ENCODE measurements at places on chromosomes 4 and X.
A peak's percentile ranks its signal among the peaks of the same experiment; 100 is the strongest.

- no peak for DNase-seq
Measured at GRCh38 chr4:123364906-123365305, 31.7 kb upstream of the SPRY1 start.

GRCh38 chrX:30798810-30799209 is 90.2 kb downstream of the TAB3 start:
- no peak for DNase-seq

GRCh38 chrX:5916945-5917344 is 311.7 kb downstream of the NLGN4X start:
- no peak for DNase-seq

- DNase-seq: no peak
Measured at GRCh38 chr4:55609393-55609866, 17.4 kb upstream of the PDCL2 start.

DNA sequence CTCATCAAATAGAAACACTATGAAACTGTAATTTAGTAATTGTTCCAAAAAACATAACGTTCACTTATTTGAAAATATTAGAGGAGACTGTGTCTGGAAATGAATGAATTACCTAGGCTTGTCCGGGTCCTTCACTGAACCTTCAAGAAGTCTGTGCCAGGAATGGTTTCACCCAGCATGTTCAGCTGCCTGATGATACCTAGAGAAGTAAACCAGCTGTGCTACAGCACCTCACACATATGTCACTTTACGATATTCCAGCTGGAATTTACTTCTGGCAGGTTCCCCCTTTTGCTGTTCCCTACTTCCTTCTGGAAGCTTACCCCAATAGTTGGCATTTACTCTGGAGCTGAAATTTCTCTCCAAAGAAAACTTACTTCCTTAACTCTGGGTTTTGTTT is 906.5 kb downstream of the FAT4 start:
- no peak for DNase-seq

GRCh38 chrX:23504540-23504884 is 162.8 kb upstream of the PRDX4 start:
- no peak for DNase-seq

GRCh38 chr4:48664938-48665337 is 115.1 kb downstream of the FRYL start:
- no peak for DNase-seq

DNA sequence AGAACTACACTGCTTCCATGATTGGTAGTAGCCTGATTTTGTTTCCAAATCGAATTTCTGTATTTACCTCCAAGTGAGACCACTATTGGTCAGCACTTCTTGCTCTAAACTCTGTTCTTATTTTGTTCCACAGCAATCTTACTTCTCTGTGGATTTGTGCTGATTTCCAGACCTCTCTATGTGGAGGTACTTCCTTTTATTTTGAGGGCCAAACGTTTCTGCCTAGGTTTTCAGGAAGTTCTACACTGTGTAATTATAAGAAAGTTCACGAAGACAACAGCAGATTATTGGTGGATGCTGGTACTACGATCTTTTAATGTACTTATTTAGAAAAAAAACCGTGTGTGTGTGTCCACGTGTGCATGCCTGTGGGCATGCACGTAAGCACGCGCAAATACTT is 46.7 kb downstream of the DTHD1 start:
- DNase-seq: no peak

GRCh38 chrX:37672563-37672962 is 13.0 kb upstream of the XK start:
- no peak for DNase-seq

DNA sequence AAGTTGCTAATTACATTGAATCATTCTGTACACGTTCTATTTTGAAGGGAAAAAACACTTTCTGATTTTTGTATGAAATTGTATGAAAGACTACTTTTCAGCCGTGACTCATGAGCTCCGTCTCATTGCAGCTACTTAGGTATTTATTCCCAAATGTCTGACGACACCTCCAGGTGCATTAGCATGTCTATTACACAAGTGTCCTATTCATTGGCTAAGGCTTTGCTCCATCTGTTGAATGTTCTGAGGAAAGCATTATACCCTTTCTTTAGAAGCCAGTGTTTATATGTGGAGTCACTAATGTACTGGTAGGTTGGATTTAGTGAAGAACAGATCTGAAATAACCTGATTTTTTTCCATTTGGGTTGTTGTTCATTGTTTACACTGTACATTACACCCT is 51.8 kb downstream of the MAP7D3 start:
- no peak for DNase-seq

- no peak for DNase-seq
Measured at GRCh38 chr4:135238940-135239339, 1037.4 kb upstream of the PABPC4L start.

- DNase-seq: no peak
Measured at GRCh38 chrX:24025741-24026403, 1.1 kb downstream of the KLHL15 start.

DNA sequence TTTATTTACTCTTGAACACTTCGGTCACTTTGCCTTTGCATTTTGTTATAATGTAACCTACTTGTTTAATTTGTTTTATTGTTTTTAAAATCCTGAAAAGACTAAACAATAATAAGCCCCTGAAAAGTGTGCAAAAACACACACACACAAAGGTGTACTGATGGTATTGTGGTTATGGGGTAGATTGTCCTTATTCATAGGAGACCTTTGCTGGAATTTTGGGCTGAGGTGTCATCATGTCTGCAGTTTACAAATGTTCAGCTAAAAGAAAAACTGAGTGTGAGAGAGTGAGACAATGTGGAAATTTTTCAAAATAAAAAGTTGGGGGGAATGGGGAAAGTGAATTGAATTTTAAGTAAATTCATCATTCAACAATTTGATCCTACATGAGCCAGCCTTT is 174.9 kb downstream of the QDPR start:
- DNase-seq: no peak

GRCh38 chrX:150049647-150050046 is 111.4 kb upstream of the EOLA2 start:
- no peak for DNase-seq

DNA sequence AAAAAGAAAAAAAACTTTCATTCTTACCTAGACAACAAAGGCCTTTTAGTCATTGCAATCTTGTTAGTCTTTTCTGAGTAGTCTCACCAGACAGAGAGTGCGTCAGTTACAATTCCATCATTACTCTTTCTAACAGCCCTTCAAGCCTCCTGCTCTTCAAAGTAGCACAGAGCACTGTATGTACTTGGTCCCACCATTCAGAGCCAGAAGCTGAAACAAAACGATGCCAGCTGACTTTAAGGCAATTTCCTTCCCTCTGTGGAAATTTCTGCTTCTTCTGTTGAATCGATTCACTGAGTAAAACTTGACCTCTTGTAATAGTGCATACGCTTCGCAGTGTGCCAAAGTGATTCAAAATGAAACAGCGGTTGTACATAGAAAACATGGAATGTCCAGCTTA is 57.7 kb upstream of the TENM3 start:
- no peak for DNase-seq

DNA sequence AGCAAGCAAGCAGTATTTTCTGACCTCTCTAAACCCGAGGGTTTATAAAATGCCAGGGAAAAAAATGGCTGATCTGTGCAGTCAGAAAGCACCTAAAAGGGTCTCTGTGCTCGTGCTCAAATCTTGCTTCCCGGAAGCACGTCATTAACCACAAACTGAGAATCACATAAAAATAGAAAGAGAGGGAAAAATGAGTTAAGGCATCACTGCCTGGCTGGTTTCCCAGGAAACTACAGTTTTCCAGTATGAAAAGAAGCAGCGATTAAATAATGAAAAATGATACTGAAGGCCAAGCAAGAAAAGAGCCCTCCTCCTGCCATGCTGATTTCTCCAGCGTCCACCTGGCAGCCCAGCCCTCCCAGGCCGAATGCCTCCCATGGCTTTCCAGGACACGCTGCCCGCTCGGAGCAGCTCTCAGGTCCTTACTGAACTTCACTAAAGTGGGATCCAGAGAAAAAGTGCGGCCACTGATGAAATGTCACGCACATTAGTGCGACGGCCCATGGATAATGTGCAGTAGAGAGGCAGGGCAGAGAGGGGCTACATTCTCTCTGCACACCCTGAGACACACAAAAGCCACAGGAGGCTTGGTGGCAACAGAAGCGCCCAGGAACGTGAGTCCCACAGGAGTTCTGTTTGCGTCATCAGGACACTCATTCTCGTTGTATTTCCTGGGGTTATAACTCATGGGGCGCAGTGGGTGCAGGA is 80.4 kb downstream of the WFS1 start:
- no peak for DNase-seq

DNA sequence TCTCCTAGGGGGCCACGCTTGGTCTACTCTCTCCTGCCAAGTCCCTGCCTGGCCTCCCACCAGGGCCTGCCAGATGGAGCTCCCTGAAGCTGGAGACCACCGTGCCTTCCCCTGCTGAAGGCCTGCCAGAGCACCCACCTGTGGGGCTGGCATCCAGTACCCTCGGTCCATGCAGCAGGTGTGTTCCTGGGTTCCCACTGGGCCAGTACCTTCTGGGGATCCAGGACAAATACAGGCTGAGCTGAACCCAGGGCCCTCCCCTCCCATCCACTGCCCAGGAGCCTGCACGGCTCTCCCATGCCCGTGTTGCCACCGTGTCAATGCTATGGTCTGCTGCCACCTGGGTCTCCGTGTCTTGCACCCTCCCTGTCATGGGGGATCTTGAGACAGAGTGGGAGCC is 68.8 kb downstream of the ABLIM2 start:
- no peak for DNase-seq

DNA sequence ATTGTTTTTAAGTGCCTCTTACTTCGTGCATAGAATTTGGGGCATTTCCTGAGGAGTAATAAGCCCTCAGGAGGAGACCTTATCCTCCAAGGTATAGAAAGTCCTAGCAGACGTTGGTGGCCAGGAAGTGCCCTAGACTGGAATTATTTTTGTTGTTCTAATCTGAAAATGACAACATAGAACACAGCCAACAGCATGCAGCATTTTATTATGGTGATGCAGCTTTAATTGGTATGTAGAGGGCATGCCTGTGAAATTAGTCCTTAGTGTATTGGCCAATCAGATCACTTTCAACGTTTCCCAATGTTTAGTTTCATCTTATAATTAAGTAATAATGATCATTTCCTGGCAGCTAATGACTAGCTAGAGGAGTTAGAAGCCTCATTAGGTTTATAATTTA is 199.2 kb downstream of the SHROOM3 start:
- no peak for DNase-seq

GRCh38 chrX:50905334-50905733 is 5.2 kb upstream of the BMP15 start:
- DNase-seq: no peak

- DNase-seq: no peak
Measured at GRCh38 chr4:75484190-75484589, 30.0 kb downstream of the RCHY1 start.

- peak; percentile 56 for DNase-seq
Measured at GRCh38 chr4:186587416-186588018, 32.1 kb upstream of the MTNR1A start.

DNA sequence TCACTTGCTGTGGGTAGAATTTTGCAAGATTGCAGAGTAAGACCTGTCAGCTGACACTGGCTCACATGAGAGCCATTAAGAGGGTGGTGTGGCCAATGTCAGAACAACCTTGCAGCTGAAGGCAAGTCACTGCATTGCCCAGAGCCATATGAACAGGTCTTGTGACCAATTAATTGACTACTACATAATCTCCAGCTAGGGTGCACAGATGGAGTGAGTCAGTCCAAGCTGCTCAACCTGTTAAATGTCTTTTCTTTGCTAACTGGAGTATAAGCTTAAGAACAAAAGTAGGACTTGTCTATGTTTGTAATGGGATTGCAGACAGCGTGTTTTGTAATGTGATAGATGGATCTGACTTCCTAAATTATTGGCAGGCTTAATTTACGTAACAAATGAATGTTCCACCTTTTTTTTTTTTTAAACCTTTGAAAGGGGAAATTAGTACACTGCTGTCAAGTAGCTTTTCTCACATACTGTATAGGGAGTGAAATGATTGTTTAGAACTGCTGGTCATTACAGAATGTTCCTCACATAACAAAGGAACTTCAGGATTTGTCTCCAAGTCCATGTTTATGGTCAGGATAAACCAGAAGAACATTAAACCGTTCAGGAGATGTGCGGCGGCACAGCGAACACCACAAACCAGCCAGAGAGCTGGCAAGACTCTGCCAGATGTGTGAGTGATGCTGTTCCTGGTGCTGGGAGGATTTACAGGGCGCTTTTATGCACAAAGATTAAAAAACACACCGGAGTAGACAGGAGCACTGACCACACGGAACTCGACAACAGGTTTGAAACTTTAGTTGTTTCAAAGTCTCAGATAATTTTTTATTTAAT is 37.0 kb downstream of the FNIP2 start:
- DNase-seq: no peak

DNA sequence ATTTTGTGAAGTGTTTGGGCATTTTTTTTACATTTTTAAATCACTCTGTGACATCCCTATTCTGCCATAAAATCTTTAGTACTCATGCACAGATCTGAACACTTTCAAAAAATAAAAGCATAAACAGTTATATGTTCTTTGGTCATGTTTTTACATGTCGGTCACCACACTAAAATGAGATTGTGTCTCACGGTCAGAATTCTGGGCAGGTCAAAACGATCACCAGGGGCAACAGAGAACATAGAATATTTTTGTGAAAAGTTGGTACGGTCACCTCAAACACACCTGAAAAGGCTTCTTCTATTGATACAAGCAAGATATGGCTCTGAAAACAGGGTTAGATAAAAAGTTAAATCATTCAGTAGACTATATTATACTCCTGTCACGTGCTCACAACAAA is 189.1 kb downstream of the PDGFC start:
- DNase-seq: no peak

GRCh38 chr4:90293320-90293719 is 166.1 kb downstream of the CCSER1 start:
- DNase-seq: no peak
